ENCODE measurements at places on chromosomes 6 and 20. TPM values are rescaled to one million over a fixed set of nuclear protein-coding genes. Genes with fewer than 3 reads are reported as not detected.

The SAPCD1 gene
- total RNA-seq = 2.7 TPM

GRCh38 chr6:149448821-149449453 lies 35.9 kb downstream of the ZC3H12D start:
- no peak for DNase-seq

The CST4 gene
- total RNA-seq = 3.7 TPM

GRCh38 chr6:128720891-128721290 lies 162.0 kb upstream of the LAMA2 start:
- DNase-seq = no peak

Measured in mucosa of gallbladder (tissue), 1 donor.